Non-pigmented ciliary epithelial cell (primary cell): ENCODE measurements at places on chromosomes 16 and 17.

- peak; percentile 100 for DNase-seq
These were observed at the start of the genes IFT20 and TNFAIP1 for GRCh38 chr17:28335201-28335958. TSS of gene IFT20 (minus strand) at chr17:28335472. CDS start at chr17:28331985, 3,487 bp downstream. TSS of gene TNFAIP1 (plus strand) at chr17:28335761. CDS start at chr17:28339522, 3,761 bp downstream.

DNA sequence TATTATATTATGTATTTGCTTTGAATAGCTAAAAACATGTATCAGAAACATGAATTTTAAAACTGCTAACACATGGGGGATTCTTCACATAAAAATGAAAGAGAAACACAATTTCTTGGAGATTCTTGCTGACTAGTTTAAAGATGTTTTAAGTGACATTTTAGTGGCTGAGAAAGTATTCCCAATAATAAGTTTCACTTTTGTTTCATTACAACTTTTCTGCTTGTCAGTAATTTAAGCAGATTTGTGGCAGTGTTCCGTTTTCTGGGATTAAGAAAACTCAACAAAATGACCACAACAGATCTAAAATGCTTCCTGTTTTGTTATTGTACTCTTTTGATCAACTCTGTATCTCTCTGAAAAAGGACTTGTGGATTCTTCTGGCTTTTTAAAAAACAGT lies 75.9 kb downstream of the NLK start:
- no peak for DNase-seq

DNA sequence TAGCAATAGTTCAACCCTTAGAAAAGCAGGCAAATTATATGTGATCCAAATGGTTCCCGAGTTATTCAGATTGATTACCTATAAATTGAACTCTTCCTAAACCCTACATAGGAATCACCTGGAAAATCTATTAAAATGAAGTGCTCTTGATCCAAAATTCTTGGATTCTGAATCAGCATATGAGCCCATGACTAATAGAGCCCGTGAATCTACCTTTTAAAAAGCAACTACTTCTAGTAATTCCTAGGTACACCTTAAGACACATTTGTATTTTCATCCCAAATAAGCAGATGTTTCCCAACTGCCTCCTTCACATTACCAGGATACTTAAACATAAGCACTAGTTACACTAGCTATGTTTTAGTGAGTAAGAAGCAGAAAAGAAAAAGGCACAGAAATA lies 1171.0 kb upstream of the GOT2 start:
- no peak for DNase-seq

DNA sequence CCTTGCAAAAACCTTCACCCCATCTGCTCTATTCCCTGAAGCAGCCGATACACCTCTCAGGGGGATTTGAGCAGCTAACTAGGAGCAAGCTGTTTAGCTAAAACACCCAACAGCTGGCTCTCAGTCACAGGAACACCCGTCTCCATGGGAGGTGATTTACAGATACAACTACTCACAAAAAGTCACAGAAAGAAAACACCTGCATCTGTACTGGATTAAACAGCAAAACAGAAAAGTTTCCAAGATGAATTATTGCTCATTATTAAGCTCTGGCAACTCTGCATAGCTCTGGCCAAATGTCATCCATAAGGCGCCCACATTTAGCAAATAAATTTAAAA lies 22.3 kb downstream of the GJC1 start:
- DNase-seq = no peak

DNA sequence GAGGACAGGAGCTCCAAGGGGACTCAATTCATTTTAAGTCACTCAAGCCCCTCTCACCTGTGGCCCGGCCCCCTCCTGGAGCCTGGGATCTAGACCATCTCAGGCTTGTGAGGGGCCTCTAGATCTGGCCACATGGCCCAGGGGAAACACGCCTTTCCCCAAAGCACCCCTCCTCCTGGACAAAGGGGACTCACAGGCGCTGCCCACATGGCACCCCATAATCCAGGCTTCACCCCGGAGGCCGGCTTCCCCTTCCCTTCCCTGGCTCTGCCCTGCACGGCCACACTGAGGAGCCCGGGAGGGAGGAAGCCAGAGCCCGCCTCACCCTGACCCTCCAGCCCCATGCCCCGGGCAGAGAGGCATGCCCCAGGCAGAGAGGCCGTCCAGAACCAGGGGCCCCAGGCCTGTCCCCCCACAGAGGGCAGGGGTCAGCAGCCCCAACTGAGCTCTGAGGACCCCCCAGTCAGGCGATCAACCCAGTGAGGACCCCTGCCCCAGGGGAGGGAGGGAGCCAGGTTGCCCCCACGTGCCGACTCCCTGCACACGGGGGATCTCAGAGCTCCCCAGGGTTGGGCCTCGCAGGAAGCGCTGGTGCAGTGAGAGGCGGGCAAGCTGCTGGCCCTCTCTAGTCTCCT lies 10.9 kb downstream of the HS3ST6 start:
- no peak for DNase-seq

GRCh38 chr17:35765756-35766488 lies 5.2 kb downstream of the C17orf50 start:
- DNase-seq = no peak

DNA sequence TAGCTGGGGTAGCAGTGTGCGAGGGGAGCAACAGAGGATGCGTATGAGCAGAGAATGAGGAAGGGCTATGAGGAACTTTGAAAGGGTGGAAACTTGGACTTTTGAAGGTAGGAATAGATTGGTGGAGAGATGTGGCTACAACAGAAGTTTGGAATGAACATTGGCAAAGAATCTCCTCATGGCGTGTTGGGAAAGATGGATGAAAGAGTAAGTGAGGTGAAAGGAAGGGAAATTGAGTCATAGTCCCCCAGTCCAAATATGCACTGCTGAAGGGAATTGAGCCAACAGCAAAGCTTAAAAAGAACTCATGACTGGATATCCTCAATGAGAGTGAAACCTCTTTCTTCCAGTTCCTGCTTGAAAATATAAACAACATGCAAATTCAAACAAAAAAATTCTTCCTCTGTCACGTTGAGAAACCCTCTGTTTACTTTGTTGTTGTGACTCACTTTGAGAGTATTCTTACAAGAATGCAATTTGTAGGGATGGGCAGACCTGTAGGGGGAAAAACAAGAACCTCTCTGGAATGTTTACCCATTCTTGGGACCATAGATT lies 313.2 kb upstream of the KCNJ16 start:
- DNase-seq = peak; percentile 88

- no peak for DNase-seq
These were observed 149.0 kb downstream of the NTN1 start for GRCh38 chr17:9170336-9170735.

DNA sequence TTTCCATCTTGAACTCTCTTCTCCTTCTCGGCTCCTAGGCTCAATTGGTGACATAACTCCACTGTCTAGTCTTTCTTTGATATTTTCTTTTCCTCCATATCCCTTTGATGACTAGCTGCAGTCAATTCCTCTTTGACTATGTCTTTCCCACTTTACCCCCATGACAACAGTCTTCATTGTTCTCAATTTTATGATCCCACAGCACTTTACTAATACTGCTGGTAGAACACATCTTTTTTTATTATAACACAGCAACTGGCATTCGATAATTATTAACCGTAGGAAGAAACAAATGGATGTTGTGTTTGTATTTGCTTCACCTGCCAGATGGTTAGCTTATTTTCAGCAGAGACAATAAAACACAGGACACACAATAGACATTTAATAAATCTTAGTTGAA lies 1.3 kb downstream of the KRTAP3-3 start:
- no peak for DNase-seq

- DNase-seq = no peak
These were observed 15.1 kb downstream of the GSDMB start for GRCh38 chr17:39903158-39903884.

DNA sequence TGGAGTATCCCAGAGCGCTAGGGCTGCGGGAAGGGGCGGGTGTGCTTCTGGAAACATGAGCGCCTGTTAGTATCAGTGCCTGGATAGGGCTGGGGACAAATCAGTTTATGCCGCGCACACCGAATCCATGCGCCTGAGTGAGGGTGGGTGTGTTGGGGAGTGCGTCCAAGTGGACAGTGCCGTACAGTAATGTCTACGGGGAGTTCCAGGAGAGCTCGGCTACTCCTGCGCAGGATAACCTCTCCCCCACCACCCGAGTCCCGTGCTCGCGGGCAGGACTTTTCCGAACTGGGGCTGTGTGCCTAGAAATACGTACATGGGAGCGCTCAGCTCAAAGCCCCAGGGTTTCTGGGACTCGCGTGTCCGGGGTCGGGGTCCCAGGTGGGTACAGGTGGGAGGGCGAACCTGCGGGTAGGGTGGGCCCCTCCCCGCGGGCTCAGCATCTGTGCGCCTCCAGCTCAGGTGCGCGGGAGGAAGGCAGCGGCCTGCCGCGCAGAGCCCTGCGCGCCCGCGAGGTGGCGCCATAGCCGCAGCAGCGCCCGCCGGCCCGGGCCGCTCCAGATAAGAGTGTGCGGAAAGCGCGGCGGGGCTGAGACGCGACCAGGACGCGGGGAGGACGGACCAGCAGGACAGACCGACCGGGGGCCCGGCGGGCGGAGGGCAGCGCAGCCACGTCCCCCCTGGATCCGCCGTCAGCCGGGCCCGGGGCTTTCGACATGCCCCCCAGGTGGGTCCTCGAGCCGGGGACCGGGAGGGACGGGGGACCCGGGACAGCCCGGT lies at the start of gene HIC1:
Gene HIC1, plus strand, starts transcription at position 592 of the 780 bp plus-strand sequence. CDS start 1,588 bp downstream, outside the sequence.
- no peak for DNase-seq

DNA sequence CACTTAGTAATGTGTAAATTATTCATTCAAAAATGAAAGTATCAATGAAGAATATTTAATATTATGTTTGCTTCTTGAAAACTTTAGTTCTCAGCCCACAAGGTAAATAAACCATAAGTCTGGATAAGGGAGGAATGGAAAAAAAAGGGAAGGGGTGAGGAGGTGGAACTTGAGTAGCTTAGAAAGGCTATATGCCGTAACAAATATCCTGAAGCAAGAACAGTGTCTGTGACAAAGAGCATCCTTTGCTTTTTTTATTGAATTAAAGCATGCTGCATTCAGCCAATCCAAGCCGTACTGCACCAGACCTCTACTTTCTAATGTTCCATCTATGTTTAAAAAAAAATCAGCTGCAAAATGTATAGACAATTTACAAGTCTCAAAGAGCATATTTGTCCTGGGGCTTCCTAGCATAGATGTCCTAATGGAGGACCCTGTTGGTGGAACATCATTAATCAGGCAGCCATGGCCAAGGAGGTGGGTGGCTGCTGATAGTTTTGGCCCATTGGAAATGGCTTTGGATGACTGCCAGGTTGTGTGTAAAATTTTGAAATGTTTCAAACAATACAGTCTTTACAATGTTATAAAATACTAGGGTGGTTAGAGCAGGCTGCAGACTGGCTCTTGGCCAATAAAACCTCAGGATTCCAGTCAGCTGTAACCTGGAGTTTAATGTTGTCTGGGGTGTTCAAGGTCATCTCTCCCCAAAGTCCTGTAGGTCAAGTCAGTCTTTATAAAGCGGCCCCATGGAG lies 895.8 kb upstream of the SOX9 start:
- DNase-seq = no peak

DNA sequence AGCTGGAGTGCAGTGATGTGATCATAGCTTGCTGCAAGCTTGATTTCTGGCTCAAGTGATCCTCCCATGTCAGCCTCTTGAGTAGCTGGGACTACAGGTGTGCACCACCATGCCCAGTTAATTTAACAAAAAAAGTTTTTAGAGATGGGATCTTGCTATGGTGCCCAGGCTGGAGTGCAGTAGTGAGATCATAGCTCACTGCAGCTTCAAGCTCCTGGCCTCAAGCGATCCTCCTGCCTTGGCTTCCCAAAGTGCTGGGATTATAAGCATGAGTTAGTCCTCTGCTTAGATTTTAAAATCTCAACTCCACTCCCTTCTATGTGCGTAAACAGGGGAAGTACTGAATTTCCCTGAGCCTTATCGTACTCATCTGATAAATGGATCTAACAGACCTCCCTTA lies 6.3 kb downstream of the RABEP2 start:
- DNase-seq = no peak

DNA sequence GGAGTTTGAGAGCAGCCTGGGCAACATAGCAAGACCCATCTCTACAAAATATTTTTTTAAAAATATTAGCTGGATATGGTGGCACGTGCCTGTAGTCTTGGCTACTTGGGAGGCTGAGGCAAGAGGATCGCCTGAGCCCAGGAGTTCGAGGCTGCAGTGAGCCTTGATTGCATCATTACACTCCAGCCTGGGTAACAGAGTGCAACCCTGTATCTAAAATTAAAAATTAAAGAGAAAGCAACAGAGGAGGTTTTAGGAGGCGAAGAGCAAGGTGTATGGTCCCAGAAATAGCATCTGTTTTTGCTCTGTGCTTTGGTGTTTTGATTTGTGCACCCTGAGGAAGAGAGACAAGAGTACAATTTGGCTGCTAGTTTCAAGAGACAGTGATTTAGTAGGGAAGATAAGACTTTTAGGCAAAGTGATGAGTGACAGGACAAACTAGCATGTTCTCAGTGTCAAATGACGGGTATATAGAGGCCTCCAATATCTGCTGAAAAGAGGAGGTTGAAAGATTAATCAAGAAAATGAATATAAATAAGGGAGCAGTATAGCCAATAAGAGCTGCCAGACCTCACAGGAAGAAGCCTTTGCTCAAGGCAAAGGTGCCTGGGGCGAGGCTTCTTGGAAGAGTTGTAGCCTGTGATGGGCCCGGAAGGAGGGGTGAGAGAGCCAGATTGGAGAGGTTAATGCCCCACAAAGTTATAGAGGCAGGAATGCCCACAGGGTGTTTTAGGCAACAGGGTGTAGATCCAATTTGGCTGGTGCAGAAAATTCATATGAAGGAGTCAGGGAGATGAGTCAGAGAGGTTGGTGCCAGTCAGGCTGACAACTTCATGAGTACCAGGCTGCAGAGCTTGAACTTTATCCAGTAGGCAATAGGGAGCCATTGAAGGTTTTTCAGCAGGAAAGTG lies 11.4 kb downstream of the HLF start:
- DNase-seq = no peak

- no peak for DNase-seq
These were observed 9.6 kb downstream of the CYLD start for GRCh38 chr16:50751528-50751927.

GRCh38 chr17:77109764-77110359 lies 30.9 kb upstream of the SEC14L1 start:
- no peak for DNase-seq

DNA sequence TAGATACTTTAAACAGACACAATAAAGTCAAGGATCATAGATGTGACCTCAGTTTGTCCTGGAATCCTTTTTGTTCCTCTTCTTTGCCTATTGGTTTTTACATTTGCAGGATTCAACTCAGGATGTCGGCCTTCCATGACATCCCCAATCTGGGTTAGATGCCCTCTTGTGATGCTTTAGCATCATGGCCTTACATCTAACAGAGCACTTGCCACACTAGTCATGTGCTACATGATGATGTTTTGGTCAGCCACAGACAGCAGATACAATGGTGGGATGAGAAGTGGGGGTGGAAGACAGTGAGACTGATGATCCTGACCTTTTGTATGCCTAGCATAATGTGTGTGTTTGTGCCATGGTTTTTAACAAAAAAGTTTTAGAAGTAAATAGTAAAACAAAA lies 1.8 kb upstream of the SYNRG start:
- no peak for DNase-seq

GRCh38 chr16:71723537-71724319 lies 773 bp downstream of the PHLPP2 start:
- DNase-seq = no peak

GRCh38 chr17:4583782-4584100 lies 588 bp upstream of the SMTNL2 start:
- no peak for DNase-seq

- DNase-seq = no peak
These were observed 73.3 kb upstream of the MTMR4 start for GRCh38 chr17:58587713-58588117.

- no peak for DNase-seq
These were observed 6.5 kb downstream of the MOSMO start for GRCh38 chr16:22014271-22014873.
